Gastroesophageal sphincter (tissue), 4 donors: ENCODE measurements at places on chromosomes 2 and 18. TPM values are rescaled to one million over a fixed set of nuclear protein-coding genes. Genes with fewer than 3 reads are reported as not detected.

GRCh38 chr2:12543978-12544558 is 172.7 kb upstream of the TRIB2 start:
- peak; percentile 43 for ATAC-seq

DNA sequence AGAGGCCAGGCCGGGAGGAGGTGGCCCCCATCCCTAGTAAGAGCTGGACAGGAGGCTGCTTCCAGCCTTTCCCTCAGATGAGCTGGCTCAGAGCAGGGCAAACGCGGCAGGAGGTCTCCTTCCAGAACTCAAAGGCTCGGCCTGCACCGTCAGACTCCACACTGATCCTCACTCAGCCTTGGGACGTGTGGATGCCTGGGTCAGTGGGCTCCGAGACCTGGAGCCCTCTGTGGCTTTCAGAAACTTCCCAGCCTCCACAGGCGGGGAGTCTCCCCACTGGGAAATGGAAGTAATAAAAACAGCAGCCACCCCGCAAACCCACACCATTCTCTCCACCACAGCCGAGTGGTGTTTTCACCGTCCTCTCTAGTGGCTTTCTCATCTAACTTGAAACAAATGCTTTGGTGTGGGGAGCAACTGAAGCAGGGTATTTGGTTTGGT is 54.3 kb downstream of the INPP5D start:
- ATAC-seq: no peak

GRCh38 chr2:168422584-168422983 is 33.5 kb upstream of the CERS6 start:
- ATAC-seq: no peak

GRCh38 chr2:81324046-81324445 is 1019.5 kb upstream of the LRRTM1 start:
- no peak for ATAC-seq

GRCh38 chr2:133004623-133005022 is 334.6 kb upstream of the LYPD1 start:
- no peak for ATAC-seq

- ATAC-seq: no peak
Observed at GRCh38 chr2:86806059-86806857, 15.5 kb upstream of the CD8A start.

GRCh38 chr18:80198994-80199748 is 48.1 kb downstream of the PARD6G start:
- ATAC-seq: no peak

DNA sequence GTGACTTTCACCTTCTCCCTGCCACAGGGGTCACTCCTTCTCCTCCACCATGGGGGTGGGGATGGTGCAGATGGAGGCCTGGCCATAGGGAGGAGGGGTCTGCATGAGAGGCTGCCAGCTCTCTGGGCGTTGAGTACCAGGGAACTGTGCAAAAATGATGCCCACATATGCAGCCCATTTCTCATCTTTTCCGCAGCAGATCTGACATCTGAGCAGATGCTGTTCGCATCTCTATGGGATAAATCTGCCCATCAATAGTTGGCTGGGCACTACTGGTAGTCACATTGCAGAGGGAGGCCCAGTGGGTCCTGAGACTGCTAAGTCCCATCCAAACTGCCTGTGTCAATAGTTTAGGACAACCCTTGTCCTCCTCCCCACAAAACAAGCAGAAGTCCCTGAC is 45.9 kb upstream of the LGALSL start:
- no peak for ATAC-seq

- ATAC-seq: no peak
Observed at GRCh38 chr2:109143214-109144187, 14.5 kb downstream of the SH3RF3 start.

GRCh38 chr2:5070257-5070656 is 621.9 kb upstream of the SOX11 start:
- no peak for ATAC-seq

GRCh38 chr2:24541621-24542020 is 50.6 kb downstream of the NCOA1 start:
- ATAC-seq: no peak

- ATAC-seq: no peak
Observed at GRCh38 chr2:107534926-107535325, 291.8 kb upstream of the RGPD4 start.

GRCh38 chr2:19146867-19147266 is 211.6 kb downstream of the OSR1 start:
- ATAC-seq: no peak

GRCh38 chr2:11933854-11934253 is 187.4 kb downstream of the LPIN1 start:
- no peak for ATAC-seq

GRCh38 chr18:78753240-78753639 is 226.4 kb upstream of the SALL3 start:
- ATAC-seq: no peak

GRCh38 chr2:201118961-201119854 is 3.2 kb downstream of the CFLAR start:
- no peak for ATAC-seq

DNA sequence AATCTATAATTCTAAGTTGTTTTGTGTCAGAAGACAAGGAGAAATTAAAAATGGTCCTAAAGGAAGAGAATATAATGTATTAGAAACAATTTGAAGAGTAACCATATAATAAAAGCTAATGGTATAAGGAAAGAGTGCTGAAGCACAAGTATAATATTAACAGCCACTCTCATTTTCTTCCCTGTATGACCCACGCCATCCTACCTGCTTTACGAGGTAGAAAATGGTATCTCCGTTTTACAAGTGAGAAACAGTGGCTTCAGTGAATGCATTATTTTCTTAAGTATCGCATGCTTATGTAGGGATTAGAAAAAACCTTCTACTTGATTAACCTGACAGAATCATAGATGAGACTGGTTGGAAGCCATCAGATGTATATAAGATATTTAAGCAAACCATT is 266.2 kb downstream of the CCDC102B start:
- ATAC-seq: no peak

- ATAC-seq: no peak
Observed at GRCh38 chr2:208249296-208249695, 5.6 kb downstream of the IDH1 start.

DNA sequence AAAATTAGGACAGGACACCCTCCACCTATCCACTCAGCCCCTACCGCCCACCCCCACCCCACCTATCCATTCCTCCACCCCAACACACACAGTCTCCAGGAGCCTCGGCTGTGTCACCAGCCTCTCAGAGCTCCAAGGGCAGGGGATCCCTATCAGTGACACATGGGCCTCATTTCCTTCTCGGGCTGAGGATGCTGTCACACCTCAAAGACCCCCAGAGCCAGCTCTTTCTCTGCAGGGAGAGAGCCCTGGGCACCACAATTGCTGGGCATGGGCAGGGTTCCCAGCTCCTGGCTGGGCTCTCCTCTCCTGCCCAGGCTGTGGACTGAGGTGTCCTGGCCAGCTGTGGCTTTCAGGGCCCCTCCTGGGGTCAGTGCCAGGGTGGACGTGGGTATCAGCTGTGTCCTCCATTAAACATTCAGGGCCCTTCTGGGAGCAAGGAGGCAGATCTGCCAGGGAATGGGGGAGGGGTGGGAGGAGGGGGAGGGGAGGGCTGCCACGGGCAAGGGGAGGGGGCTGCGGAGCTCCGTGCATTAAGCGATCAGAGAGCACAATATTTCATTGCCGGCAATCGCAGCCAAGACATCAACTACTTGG is 14.3 kb upstream of the ECEL1 start:
- ATAC-seq: no peak

DNA sequence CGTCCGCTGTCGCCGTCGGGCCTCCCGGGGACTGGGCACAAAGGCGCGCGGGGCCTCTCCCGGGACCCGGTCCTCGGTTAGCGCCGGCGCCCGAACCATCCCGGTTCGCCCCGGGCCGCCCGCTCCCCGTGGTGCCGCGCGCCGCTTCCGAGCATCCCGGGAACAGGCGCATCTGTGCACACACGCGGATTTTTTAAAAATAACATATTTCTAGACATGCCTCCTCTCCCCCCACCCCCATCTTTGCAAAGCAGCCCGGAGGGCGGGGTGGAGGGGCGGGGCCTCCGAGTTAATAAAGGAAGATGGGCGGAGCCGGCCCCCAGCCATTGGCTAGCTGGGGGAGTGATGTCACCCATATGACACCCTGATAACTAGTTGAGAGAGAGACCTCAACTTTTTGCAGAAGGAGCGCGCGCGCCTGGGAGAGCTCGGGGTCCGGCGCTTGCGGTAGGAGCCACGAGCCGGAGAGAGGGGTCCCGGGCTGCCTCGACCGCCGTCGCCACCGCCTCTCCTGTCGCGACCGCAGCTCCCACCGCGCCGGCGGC is at the start of gene SOX11:
Gene SOX11 (plus strand): TSS at position 400 of the 545 bp plus-strand sequence. CDS start 338 bp downstream, outside the sequence.
- peak; percentile 49 for ATAC-seq

DNA sequence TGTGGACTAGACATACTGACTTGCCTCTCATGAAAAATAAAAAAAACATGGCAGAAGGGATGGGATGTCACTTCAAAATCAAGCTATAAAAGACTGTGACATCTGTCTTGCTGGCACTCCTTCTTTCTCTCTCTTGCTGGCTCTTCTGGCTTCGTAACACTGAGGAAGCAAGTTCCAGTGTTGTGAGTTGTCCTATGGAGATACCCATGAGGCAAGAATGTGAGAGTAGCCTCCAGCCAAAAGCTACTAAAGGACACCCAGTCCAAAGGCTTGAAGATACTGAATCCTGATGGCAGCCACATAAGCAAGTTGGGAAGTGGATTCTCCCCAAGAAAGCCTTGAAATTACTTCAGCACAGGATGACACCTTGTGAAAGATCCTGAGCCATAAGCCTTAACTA is 376.1 kb upstream of the TMEFF2 start:
- ATAC-seq: no peak

DNA sequence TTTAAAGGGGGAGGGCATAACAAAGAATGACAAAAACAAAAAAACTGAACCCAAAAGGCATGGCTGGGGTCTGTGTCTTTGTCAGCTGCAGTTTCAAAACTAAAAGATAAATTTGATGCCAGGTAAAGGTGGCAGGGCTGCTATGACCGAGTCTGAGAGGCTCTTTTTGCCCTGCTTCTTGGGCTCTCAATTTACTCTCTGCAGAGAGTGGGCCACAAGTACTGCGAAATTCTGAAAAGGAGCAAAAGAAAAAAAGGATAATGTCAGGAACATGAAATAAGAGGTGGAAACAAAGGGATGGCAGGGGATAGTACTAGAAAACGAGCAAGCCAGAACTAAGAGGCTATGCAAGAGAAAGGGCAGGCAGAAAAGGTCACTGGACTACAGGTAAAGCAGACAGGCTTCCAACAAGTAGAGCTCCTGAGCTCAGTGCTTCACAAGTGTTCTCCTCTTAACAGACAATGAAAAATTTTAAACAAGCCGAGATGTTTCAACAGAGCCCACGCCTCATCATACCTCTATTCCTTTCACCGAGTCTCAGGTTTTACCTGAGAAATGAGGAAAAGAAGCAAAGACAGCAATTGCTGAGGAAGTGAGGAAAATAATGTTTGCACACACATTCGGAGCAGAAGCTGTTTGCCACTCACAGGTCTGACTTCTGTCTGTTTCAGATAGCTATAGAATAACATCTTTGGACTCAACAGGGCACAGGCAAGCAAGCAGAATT is 7.3 kb downstream of the IRS1 start:
- no peak for ATAC-seq

GRCh38 chr2:228581731-228582130 is 400.2 kb upstream of the SPHKAP start:
- no peak for ATAC-seq

DNA sequence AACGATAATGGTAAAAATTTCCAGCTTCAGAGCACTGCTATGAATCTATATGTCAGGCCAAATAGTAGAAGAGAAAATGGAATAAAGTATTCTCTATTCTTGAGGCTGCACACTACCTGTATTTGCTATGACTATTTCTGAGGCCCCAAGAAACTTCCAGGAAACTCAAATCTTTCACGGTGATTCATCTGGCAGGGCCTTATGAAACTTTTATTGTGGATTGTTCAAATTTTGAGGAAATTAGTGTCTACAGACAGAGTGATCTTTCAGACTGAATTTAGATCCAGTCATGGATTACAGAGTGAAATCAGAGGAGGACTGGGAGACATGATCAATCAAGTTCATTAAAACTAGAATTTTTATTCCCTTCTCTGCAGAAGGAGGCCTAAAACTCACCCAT is 4.1 kb upstream of the VSNL1 start:
- ATAC-seq: no peak

- no peak for ATAC-seq
Observed at GRCh38 chr2:158473719-158474392, 17.1 kb downstream of the PKP4 start.

DNA sequence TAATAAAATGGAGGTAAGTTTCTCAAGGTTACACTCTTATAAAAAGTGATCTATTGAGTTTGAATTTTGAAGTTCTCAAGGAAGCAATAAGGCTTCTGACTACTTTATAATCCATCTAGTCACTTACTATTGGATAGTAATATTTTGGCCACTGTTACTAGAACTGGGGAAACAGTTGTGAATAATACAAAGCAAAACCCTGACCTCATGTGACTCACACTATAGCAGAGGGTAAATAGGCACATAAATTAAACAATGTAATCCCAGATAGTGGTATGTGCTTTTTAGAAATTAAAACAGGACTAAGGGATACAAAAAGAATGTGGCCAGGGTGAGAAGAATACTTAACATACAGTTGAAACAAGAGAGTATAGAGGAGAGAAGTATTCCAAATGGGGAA is 78.6 kb downstream of the CALCRL start:
- ATAC-seq: no peak

DNA sequence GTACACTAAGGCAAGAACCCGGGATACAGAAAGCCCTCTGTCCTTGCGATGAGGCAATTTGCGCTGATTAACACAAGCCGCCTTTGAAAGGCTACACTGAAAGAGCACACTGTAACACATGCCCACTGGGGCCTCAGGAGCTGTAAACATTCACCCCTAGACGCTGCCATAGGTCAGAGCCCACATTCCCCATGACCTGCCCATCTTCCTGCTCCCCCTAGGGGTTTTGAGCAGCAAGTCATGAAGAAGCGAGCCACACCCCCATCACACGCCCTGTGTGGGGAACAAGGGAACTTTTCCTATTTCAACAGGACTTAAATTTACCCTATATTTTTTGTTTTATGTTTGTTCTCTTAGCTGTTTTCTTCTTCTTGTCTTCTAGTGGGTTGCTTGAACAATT is 47.8 kb upstream of the SLC4A10 start:
- no peak for ATAC-seq

GRCh38 chr2:219491278-219491963 is 7.3 kb upstream of the GMPPA start:
- no peak for ATAC-seq

The KIF5C gene
- total RNA-seq: 6.6 TPM

The CYP26B1 gene
- 0.96 TPM for total RNA-seq

The MDH1 gene
- total RNA-seq: 197 TPM

The TMEM37 gene
- 5.2 TPM for total RNA-seq

The VWC2L gene
- not detected for total RNA-seq

The MYO3B gene
- not detected for total RNA-seq

The SLC4A3 gene
- 10.4 TPM for total RNA-seq

The ATP8B1 gene
- total RNA-seq: 22.1 TPM

The SERPINB7 gene
- total RNA-seq: not detected

The AFF3 gene
- 45.5 TPM for total RNA-seq

The ZSWIM2 gene
- not detected for total RNA-seq

The ANKRD30BL gene
- total RNA-seq: not detected

The TIMM21 gene
- 37.0 TPM for total RNA-seq

The LOXHD1 gene
- total RNA-seq: 0.15 TPM
